NCI-H748 treated with DMSO at 0.1 percent for 48 hours (cell line): ENCODE measurements at places on chromosomes 11 and 22.
A peak's percentile ranks its signal among the peaks of the same experiment; 100 is the strongest.

DNA sequence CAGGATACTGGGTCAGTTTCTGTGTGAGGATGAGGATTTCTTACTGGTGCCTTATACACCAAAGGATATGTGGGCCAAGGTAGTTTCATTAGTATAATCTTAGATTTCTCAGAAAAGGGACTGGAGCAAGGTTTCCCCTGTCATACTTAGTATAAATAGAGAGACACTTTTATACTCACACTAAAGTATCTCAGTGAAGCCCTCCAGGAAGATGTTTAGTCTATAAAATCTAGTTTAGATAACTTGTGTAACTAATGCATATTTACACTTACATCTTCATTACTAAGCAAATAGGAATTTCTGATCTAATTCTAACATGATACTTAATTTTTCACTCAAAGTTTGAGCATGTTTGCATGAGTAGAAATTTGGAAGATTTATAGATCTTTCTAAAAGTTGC lies 11.1 kb downstream of the EMSY start:
- no peak for DNase-seq

DNA sequence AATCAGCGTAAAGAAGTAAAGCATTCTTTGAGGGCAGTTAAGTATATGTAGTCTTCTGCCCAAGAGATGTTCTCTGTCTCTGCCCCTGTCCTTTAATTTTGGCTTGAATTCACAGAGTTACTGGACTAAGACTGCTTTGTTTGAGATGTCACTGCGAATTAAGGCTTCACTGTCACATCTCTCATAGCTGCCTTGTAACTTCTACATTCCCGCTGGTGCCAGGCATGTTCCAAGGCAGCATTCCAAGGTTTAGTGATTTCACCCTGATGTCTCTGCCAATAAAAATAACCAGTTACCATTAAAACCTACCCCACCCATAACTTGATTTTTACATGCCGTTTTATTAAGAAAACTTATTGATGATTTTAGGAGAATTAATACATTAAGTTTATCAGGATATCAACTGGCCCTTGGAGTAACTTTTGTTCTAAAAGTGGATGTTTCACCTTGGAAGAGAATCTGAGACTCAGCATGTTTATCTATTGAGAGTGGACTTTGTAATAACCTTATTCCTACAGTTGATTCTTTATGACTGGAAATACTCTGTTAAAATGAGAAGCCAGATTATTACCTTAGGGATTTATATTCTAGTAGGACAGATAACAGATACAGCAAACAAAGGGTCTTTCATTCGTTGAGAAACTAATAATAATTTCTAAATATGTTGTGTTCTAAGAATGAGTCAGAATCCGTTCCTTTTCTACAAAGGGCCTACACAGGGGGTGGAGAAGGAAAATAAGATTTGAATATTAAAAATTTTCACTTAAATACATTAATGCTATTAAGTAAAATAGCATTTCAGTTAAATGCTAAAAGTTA lies 110.2 kb downstream of the UVRAG start:
- no peak for DNase-seq

- no peak for DNase-seq
These were observed 296.0 kb downstream of the CTTN start for GRCh38 chr11:70694371-70694770.

- DNase-seq: no peak
These were observed 12.4 kb upstream of the TBX1 start for GRCh38 chr22:19748139-19748538.

DNA sequence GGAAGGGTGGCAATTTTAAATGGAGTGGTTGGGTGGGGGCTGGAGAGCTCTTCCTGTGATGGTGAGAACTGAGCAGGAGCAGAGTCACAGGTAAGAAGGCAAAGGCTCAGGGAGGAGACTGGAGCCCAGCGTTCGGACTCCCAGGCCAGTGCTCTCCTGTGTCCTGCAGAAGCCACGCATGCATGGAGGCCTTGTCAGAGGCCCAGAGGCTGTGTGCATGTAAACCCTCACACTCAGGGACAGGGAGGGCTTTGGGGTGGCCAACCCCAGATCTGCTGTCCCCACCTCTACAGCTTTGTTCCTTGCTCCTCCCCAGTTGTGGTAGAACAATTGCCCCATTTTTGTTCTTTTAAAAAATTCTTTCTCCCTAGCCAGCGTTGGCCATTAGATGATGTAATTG lies 130.4 kb upstream of the PARVA start:
- DNase-seq: no peak

GRCh38 chr11:10147195-10147594 lies 146.8 kb downstream of the SBF2 start:
- DNase-seq: no peak

DNA sequence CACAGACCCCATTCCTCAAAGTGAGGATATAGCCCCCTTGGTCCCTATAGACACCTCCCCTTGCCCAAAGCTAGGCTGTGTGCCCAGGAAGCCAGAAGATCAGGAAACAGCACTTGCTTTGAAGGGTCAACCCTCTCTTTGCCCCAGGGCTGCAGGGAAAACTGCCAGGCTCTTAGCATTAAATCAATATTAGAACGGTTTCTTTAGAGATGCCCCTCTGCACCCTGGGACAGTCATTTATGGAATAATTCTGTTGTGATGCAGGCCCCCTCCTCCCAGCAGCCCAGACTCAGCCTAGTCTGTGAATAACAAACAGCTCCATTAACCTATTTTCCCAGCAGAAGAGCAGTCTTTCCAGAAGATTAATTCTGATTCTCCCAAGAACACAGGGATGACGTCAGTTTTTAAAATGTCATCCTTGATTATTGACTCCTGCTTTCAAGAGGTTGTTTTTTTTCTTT lies 11.6 kb upstream of the CAPN5 start:
- no peak for DNase-seq

DNA sequence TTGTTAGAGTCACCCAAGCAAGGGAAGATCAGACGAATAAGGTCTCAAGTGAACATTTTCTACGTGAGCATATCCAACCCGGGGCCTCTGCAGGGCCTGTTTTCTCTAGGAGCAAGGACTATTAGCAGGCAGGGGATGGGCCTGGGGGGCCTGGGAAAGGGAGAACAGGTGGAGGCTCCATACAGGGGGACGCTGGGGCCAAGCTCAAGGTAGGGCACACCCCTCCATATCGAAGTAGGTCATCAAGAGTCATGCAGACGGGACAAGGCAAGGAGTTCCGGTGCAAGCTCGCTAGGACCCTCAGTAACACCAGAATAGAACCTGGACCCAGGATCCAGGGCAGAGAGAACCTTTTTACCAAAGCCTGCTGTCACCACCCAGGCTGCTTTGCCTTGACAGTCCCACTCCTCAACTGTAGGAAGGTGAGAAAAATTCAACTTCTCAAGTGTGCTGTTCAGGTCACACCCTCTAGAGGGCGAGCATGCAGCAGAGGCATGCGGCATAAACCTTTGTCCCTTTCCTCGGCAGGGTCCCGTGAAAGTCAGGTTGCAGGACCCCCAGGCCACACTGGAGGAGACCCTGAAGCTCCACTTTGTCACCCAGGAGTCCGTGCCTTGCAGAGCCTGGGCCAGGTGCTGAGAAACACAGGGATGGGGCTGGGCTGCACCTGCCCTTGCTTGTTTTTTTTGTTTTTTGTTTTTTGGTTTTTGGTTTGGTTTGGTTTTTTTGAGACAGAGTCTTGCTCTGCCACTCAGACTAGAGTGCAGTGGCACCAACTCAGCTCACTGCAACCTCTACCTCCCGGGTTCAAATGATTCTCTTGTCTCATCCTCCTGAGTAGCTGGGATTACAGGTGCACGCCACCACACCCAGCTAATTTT lies 8.6 kb upstream of the APOBEC3B start:
- DNase-seq: peak; percentile 7

DNA sequence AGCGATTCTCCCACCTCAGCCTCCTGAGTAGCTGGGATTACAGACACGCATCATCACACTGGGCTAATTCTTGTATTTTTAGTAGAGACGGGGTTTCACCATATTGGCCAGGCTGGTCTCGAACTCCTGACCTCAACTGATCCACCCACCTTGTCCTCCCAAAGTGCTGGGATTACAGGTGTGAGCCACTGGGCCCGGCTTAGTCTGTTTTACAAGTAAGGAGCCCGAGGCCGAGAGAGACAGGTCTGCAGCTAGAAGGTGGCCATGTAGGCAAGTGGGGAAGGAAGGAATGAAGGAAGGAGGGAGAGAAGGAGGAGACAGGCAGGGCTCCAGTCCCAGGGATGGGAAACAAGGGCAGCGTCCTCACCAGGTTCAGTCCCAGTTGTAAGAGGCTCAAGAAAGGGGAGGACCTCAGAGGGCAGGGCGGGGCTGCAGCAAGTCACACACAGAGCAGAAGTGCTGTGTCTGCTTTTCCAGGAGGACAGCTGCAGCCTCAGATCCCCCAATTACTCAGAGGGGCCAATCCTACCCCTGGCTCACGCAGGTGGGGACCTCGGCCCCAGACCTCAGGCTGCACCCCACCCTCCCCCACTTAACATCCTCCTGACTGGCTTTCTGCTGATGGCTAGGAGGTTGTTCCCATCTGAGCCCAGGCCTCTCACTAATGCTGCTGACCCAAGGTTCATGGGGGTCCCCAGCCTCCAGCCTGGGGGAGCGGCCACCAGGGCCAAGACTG lies 53.8 kb upstream of the PRR5 start:
- DNase-seq: no peak

DNA sequence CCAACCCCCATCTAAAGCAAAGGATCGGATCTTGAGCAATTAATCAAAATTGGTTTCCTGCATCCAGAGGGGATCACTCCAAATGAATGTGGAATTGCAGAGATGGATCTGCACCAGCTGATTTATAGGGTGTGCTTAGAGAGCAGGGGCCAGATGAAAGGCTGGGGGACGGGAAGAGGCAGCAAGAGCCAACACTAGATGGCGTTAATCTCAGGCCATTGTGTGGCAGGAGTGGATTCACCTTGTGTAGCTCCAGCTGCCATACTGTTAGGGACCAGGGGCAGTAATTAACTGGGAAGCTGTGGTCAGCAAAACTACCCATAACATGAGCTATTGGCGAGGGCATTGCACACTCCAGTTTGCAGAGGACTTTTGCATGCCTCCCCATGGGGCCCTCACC lies 35.6 kb downstream of the SERPINH1 start:
- DNase-seq: peak; percentile 39

GRCh38 chr11:104095791-104096190 lies 59.4 kb downstream of the DDI1 start:
- no peak for DNase-seq

- no peak for DNase-seq
These were observed 37.7 kb upstream of the GNB1L start for GRCh38 chr22:19892257-19892879.

DNA sequence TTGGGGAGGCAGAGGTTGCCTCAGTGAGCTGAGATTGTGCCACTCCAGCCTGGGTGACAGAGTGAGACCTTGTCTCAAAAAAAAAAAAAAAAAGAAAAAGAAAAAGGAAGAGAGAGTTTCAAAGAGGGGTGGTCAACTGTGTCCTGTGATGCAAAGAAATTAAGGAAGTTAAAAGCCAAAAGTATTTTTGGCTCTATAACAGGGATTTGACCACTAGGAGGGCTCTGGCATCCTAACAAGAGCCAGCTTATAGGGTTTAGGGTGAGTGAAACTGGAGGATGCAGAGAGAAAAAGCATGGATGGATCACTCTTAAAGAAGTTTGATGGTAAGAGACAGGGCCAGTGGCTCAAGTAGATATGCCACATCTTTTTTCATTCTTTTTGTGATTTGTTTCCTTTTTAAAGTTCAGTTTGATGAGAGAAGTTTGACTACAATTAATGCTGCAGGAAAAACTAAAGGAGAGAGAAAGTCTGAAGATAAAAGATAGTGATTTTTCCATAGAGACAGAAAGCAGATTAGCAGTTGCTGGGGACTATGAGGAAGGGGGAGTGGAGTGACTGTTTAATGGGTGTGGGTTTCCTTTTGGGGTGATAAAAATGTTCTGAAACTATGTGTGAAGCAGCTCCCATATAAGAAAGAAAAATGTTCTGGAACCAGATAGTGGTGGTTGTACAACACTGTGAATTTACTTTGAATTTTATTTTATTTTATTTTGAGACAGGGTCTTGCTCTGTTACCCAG lies 11.1 kb upstream of the MICAL2 start:
- no peak for DNase-seq

GRCh38 chr11:10451426-10452116 lies 3.5 kb upstream of the AMPD3 start:
- DNase-seq: no peak

GRCh38 chr11:63369165-63369970 lies at the start of gene SLC22A9:
SLC22A9 (plus strand) TSS chr11:63369785; CDS start chr11:63370057, 272 bp downstream.
- no peak for DNase-seq

DNA sequence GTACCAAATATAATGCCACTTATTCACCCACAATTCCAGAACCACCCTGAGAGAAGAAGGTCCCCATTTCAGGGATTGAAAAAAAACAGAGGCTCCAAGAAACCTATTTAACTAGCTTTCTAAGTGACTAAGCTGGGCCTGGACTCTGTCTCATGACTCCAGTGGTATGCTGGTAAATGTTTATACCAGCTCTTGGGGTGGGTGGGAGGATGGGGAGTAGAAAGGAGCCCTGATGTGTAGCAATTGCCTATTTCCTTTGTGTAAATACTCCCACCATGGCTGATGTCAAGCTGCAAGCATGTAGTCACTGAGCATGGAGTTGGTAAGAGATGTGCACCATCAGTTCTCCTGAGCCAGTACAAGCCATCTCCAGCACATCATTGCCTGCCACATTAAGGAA lies 2.8 kb downstream of the PRG3 start:
- DNase-seq: no peak

- DNase-seq: no peak
These were observed 49.0 kb upstream of the BMAL1 start for GRCh38 chr11:13228572-13228971.

DNA sequence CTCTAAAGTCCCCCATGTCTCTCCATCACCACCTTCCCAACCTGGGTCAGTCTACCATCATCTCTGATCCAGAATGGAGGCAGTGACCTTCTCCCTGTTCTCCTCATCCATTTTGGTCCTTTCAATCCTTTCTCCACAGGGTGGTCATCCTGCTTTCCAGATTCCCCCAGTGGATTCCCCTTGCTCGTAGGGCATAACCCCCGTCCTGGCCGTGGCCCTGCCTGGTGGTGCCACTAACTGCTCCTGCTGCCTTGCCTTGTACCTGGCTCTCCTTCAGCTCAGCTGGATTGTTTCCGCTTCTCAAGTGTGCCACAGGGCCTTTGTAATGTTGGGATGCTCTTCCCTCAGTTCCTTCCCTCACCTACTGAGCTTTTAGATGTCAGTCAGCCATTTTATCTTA lies 81.6 kb downstream of the MYO7A start:
- DNase-seq: no peak
